ENCODE measurements at places on chromosomes 13 and 19.

DNA sequence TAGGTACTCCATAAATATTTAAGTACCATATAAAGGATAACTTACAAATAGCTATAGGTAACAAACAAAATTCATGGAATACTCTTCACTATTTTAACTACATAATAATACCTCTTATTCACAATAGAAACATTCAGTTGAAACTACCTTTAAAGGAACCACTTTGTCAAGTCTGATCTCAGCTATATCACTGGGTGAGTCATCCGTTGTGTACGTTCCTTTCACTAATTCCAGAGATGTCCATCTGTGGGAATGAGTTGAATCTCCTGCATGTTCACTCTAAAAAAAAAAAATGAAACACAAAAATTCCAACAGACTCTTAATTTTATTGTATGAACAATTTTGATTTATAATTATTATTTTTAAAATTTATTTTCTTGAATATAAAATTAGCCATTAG lies 149.4 kb upstream of the FBXL3 start:
- DNase-seq: peak; percentile 56

- no peak for DNase-seq
Observed at GRCh38 chr13:79290595-79291244, 115.3 kb downstream of the RBM26 start.

- peak; percentile 93 for DNase-seq
Observed at GRCh38 chr19:48445256-48445605, 552 bp upstream of the GRWD1 start.

- DNase-seq: no peak
Observed at GRCh38 chr19:29645491-29645867, 19.8 kb upstream of the PLEKHF1 start.

DNA sequence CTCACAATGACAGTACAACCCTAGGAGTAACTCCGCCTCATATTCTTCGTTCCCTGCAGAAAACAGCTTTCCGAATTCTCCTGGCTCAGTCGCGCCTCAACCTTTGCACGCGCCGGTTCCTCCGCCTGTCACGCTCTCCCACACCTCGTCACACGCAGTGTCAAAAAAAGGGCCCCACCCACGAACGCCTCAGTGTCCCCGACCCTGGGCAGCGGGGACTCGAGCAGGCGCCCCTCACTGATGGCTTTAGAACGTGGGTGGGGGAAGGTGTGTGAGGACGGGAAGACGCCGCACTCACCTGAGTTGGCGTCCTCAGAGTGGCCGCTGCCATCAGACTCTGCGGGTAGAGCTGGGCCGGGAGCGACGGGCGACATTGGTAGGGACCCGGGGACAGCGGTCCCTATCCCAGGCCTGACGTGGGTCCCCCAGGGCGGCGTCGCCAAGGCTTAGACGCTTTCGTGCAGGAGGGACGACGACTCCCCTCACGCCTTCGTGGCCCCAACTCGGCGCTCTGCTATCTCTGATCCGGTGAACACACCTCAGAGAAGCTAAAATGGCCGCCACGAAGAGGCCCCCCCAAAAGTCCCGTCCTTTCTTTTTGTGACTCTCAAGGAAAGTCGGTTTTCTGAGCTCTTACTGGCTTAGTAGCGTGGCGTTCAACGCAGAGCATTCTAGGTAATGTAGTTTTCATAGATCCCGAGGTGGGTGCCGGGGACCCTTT lies at the start of gene ZNF154:
TSS of gene ZNF154 (minus strand) at position 564 of the 721 bp plus-strand sequence. CDS start at position 331, 233 bp downstream.
- DNase-seq: peak; percentile 64

DNA sequence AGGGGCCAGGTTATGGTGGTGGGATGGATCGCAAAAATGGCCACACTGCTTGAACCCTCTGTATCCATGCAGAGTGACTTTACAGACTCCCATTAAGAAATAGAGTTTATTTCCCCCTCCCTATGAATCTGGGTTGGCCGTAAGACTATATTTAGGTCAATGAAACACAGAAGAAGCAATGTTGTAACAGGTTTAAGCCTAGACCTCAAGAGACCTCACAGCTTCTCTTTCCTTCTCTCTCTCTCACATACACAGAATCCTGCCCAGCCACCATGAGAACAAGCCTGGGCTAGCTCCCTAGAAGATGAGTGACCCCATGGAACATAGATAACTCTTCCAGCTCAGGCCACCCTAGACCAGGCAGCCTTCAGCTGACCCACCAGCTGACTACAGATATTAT lies 21.0 kb upstream of the FBL start:
- DNase-seq: no peak

- peak; percentile 66 for DNase-seq
Observed at GRCh38 chr13:28161370-28161769, 23.0 kb downstream of the PAN3 start.

GRCh38 chr13:33213797-33214196 lies 71.8 kb downstream of the STARD13 start:
- DNase-seq: peak; percentile 56

GRCh38 chr19:11995174-11995573 lies 30.3 kb downstream of the ZNF763 start:
- peak; percentile 11 for DNase-seq

DNA sequence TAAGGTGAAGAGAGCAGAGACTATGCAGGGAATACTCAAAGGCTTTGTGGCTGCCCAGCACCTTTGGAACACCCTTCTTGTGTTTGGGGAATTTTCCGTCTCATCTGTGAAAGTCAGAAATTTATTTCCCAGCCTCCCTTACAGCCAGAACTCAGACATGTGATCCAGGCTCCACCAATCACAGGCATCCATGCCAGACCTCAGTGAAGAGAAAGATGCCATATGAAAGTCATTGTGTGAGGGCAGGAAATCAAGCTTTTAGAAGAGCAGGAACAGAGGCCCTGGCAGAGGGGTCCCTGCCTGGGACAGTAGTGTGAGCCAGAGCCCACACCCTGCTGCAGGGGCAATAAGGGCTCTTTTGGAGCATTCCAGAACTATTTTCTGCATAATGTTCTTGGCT lies 12.1 kb downstream of the CCDC70 start:
- DNase-seq: no peak

- DNase-seq: no peak
Observed at GRCh38 chr19:52959613-52960295, 2.9 kb downstream of the ZNF816 start.

GRCh38 chr13:34748073-34748472 lies 194.0 kb upstream of the NBEA start:
- no peak for DNase-seq

- no peak for DNase-seq
Observed at GRCh38 chr19:29737461-29738000, 22.5 kb upstream of the C19orf12 start.

DNA sequence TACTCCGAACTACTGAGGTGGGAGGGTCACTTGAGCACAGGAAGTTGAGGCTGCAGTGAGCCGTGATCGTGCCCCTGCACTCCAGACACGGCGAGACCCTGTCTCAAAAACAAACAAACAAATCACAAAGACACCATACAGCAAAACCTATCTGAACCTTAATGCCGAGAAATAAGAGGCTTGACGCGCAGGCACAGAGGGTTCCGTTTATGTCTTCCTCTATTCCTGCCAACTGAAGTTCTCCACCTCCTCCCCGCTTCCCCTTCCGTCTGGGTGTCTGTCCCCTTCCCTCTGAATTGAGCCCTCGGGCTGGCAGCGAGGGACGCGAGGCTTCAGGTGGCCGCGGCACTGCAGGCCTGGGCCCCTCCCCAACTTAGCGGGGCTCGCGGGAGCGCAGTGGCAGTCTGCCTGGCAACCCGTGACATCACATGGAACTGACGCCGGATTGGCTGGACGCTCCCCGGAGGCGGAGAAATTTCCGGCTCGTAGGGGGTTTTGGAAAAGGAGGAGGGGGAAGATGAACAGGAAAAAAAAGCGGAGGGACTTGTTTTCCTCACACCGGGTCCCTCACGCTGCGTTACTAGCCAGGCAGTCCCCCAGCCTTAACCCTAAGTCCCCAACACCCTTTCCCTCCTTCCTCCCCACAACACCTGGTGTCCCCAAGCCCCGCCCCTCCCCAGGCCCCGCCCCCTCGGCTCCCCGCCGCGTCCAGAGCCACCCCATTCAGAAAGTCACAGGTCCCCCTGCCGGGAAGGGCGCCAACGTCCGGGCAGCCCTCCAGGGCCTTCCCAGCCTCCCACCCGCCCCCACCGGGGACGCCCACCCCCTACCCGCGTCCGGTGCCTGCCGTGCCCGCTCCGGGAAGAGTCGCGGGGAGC lies 1.1 kb upstream of the MYBPC2 start:
- DNase-seq: peak; percentile 61

DNA sequence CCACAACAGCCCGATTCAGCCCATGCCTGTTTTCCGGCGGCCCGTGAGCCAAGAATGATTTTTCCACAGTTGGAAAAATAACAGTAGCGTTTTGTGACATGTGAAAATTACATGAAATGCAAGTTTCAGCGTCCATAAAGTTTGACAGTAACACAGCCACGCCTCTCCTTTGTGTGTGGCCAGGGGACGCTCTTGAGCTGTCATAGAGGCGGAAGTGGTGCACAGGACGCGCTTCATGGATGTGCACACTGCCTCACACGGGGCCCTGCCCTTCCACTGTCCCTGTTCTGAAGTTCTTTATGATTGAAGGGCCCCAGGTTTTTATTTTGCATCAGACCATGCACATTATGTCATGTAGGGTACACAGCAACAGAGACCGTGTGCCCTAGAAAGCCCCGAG lies 12.4 kb upstream of the ELAVL1 start:
- DNase-seq: no peak

DNA sequence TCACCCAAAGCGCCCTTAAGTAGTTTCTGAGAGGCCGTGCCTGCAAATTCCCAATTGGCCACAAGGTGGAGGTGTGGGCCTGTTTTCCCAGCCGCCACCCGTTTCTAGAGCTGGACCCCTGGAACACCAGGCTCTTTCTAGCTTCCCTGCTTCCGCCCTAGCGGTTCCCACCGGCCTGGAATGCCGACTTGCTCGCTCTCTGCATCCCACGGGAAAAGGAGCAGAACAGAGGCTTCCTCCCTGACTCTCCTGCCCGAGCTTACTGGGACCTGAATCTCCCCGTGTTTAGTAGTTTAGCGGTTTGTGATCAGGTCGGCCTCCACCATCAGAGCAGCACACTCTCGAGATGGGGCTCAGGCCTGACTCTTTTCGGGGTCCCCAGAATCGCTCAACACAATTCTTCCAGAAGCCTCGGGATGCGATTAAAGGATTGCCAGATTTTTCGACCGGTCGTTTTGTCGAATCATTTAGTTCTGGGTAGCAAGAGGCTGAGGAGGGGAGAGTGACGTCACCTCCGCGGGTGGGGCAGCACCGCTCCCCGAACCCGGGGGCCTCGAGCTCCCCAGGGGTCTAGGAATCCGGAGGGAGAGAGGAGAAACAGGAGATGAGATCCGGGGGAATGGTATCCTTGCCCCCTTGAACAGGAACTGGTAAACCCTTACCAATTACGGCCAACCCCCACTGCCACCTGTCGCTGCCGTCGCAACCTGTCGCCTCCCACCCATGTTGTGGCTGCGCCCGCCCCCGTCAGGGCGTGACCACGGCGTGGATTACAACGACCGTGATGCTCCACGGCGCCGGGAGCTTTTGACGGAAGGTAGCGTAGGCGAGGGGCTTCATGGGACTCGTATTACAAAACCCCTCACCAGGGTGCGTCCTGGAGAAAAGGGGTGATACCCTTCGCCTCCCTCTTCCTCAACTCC lies 8.0 kb downstream of the NAPSA start:
- peak; percentile 56 for DNase-seq

DNA sequence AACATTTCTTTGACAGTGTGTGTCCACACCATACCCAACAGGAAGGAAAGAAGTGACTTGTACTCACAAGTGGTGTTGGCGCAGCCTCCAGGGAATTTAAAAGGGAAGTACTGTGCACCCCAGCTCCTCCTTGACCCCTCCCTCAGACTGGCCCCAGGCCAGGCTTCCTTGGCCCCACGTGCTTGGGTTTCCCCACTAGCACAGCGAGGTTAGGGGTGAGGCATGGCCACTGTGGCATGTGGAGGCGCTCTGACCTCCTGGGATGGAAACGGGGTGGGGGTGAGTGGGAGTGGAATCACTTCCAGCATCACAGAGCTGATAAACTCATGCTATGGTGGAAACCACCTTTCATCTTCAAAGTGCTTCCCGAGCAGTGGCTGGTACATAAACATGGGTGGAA lies 168.6 kb downstream of the ZNF536 start:
- DNase-seq: no peak
